ENCODE measurements at places on chromosomes 12 and 14. TPM values are rescaled to one million over a fixed set of nuclear protein-coding genes. Genes with fewer than 3 reads are reported as not detected.

LYZ gene
- not detected for total RNA-seq

PUS7L gene
- total RNA-seq = 23.7 TPM

COCH gene
- total RNA-seq = 3.1 TPM

FSCB gene
- not detected for total RNA-seq

SLC5A8 gene
- total RNA-seq = not detected

MYO1H gene
- total RNA-seq = not detected

SIX4 gene
- 0.17 TPM for total RNA-seq

KRT79 gene
- 0.44 TPM for total RNA-seq

RPGRIP1 gene
- not detected for total RNA-seq

GOLGA5 gene
- total RNA-seq = 17.2 TPM

TEX52 gene
- total RNA-seq = not detected

KRT83 gene
- total RNA-seq = not detected

IL23A gene
- total RNA-seq = 46.1 TPM

PAX9 gene
- not detected for total RNA-seq

WBP11 gene
- 159 TPM for total RNA-seq

CCDC184 gene
- total RNA-seq = 0.95 TPM

GLI1 gene
- total RNA-seq = 0.46 TPM
